ENCODE measurements at places on chromosomes 3 and 15.

- no peak for DNase-seq
Observed at GRCh38 chr3:138092023-138092422, 23.4 kb downstream of the DZIP1L start.

- no peak for DNase-seq
Observed at GRCh38 chr3:136929977-136930670, 27.7 kb upstream of the IL20RB start.

- no peak for DNase-seq
Observed at GRCh38 chr15:68412218-68412617, 19.7 kb downstream of the ITGA11 start.

- no peak for DNase-seq
Observed at GRCh38 chr3:17742880-17743657, 638 bp upstream of the TBC1D5 start.

- DNase-seq: no peak
Observed at GRCh38 chr15:70351391-70351790, 253.7 kb upstream of the TLE3 start.

Measured in effector memory CD4-positive, alpha-beta T cell (primary cell).